ENCODE measurements at places on chromosomes 1 and 21. TPM values are rescaled to one million over a fixed set of nuclear protein-coding genes. Genes with fewer than 3 reads are reported as not detected.

GRCh38 chr1:41687007-41687406 lies 202.5 kb upstream of the EDN2 start:
- H3K27ac ChIP-seq = no peak overlapping the region
- DNase-seq = no peak
- no peaks in the 10 kb centered on the region for H3K4me1 ChIP-seq
- no peaks in the 10 kb centered on the region for H3K36me3 ChIP-seq
- H3K4me3 ChIP-seq = no peak overlapping the region

DNA sequence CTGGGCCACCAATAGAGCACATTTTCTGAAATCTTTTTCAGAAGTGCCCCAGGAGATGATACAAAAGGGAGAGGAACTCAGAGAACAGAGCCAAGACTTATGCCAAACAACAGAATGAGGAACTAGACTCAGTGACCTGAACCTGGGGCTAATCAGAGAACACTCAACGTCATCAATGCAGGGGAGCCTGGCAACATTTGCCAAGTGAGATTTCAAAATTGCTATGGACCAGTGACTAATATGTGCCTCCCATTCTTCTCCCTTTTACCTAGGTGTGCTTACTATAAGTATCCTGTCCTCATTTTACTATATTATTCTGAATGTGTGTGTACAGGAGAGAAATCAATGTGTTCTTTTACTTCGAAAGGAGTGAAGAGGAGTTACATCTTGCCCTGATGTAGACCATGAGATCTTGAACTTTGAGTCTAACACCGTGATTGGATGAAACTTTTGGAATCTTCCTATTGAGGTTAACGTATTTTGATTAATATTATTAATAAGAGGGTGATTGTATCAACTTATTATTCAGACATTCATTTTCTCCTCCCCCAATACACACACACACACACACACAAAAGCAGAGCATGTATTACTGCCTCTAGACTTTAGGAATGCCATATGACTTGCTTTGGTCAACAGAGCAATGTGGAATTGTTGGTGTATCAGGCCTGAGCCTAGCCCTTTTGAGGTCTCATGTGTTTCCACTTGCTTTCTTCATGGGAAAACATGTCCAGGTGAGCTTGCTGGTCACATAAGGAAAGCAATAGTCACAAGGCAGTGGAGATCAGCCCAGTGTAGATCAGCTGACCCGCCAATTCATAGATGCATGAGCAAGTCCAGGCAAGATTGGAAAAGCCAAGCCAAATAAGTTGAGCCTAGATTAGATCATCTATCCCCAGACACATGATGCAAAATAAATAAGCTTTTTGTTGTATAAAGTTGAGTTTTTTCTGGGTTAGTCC lies 80.3 kb upstream of the ETS2 start:
- DNase-seq = no peak
- H3K4me3 ChIP-seq = no peak overlapping the region
- no peaks in the 10 kb centered on the region for H3K27me3 ChIP-seq
- H3K27ac ChIP-seq = no peak overlapping the region

The AADACL3 gene
- total RNA-seq = not detected

DNA sequence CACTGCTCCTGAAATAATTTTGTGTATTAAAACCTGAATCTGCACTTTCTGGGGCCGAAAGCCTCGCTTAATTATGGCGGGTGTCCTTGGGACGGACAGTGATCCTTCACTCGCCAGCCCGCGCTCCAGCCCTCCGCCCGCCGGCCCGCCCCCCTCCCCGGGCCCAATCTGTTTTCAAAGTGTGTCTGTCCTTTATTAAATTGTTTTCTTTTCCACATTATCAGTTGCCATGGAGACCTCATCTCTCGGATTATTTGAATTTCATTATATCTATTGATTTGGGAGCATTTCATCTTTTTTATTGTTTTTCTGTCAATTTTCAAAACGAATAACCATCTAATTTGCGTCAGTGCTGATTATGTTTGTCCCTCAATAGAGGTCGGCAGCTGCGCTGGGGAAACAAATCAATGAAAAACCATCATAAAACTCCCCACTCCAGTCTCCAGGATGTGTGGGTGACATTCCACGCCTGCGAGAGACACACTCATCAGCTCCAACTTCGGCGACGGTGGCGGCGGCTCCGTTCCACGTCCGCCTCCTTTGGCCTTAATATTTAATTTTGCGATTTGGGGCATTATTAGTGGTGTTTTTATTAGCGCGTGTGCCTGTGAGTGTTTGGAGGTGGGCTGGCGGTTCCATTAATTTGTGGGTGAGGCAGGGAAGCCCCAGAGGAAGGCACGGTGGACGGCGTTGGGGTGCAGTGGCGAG lies 123.9 kb downstream of the CASZ1 start:
- H3K27me3 ChIP-seq = no peaks in the 10 kb centered on the region
- H3K36me3 ChIP-seq = no peaks in the 10 kb centered on the region
- no peak for DNase-seq
- no peak overlapping the region for H3K27ac ChIP-seq
- H3K4me3 ChIP-seq = no peak overlapping the region

DNA sequence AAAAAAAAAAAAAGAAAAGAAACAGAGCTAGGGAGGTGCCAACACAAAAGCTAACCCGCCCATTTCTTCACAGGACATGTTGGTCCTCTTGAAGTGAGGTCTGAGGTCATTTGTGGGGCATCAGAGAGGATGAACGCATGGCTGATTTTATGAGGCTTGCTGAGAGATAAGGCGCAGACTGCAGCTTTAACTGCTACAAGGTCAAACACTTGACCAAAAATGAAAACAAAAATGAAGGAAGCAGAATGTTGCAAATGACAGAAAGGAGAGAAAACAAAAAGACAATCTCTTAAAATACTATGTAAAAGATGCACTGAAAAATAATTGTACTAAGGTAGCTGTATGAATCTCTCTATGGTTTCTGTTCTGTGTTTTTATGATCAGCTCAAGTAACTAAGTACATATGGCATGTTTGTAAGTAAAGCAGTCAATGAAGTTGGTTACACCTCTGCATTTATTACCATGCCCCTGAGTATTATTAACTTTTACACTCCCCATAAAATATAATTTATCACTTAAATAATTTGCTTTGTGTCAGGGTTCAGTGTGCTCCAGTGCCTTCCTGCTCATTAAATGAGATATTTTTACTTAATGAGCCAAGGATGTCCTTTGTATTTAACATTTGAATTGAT lies 249.1 kb upstream of the NR5A2 start:
- H3K27me3 ChIP-seq = no peaks in the 10 kb centered on the region
- no peaks in the 10 kb centered on the region for H3K36me3 ChIP-seq
- no peaks in the 10 kb centered on the region for H3K4me1 ChIP-seq
- no peak overlapping the region for H3K27ac ChIP-seq
- no peak overlapping the region for H3K4me3 ChIP-seq
- no peak for DNase-seq

The FALEC gene
- total RNA-seq = not detected

The EPHA8 gene
- 0.66 TPM for total RNA-seq

GRCh38 chr1:55213151-55213884 lies 1.8 kb downstream of the USP24 start:
- peaks cover 54% of the 10 kb centered on the region for H3K4me1 ChIP-seq
- DNase-seq = no peak
- H3K36me3 ChIP-seq = no peaks in the 10 kb centered on the region

DNA sequence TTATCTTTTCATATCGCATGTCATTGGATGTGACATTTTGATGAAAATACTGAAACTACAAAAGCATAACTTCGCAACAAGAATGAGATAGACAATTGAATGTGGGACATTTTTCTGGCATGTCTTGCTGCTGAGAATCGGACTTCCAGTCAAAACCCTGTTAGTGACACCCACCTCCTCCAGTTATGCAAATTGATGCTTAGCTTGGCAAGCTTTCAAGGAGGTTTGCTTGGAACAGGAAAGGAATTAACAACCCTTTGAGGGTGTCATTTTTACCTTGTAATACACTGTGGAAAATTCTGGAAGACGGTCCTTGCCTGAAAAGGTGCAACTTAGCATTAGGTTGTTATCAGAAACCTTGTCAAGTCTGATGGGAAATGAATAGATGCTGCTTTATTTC lies 38.8 kb upstream of the FAM3B start:
- no peak for DNase-seq
- no peak overlapping the region for H3K4me3 ChIP-seq
- no peaks in the 10 kb centered on the region for H3K27me3 ChIP-seq
- H3K36me3 ChIP-seq = no peaks in the 10 kb centered on the region

DNA sequence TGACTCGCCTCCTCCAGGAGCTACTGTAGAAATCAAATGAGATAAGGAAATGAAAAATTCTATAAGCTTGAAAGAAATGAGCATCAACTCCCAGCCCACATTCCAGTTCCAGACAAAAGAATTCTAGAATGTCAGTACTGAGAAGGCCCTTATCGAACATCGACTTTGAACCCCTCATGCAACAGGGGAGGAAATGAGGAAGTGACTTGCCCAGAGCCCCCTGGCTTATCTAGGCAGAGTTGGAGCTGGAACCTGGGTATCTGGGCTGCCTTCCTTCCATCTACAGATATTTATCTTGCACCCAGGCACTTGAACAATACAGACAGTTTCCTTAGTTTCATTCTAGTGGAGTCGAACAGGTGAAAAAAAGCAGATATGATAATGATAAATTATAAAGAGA lies 22.3 kb downstream of the MECR start:
- H3K4me3 ChIP-seq = no peak overlapping the region
- no peaks in the 10 kb centered on the region for H3K27me3 ChIP-seq
- H3K4me1 ChIP-seq = no peaks in the 10 kb centered on the region
- no peak overlapping the region for H3K27ac ChIP-seq
- no peaks in the 10 kb centered on the region for H3K36me3 ChIP-seq
